Stimulated activated CD4-positive, alpha-beta T cell treated with anti-CD3 and anti-CD28 coated beads, Interleukin-4, amount 100 ng/mL, for 48 hours (primary cell): ENCODE measurements at places on chromosomes 13 and 19.

GRCh38 chr19:43738780-43739211, 16.0 kb downstream of the SMG9 start:
- DNase-seq: no peak

GRCh38 chr13:29761815-29762214, 88.6 kb downstream of the UBL3 start:
- no peak for DNase-seq

DNA sequence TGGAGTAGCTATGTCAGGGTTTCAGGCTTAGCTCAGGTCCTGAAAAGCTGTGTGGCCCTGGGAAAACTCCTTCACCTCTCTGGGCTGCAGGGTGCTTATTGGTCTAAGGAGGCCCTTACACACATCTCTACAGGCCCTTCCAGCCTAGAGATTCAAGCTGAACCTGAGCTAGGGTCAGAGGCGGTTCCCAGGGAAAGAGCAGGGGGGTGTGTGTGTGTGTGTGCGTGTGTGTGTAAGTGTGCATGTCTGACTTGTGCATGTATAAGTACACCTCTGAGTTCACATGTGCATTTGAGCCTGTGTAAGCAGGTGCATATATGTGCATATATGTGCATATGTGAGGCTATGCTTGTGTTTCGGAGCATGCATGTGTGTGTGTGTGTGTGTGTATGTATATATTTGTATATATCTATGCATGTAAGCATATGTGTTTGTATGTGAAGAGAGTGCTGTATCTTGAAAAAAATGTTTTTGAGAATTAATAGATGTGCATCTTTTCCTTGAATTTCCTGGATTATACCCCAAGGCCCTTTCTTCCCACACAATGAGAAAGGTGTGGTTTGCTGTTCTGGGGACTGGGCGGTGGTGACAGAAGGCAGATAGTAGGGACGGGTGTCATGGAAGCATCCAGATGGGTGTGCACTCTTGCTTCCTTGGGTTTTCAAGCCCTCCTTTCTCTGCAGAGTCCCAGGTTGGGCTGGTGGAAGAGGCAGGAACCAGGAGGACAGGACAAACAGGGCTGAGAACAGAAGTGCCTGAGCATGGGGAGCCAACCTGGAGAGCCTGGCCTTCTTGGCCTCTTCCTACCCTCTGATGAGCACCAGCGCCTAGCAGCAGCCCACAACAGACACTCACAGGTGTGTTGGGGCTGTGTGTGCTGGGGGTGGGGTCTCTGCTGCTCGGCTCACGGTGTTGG, 150.3 kb upstream of the TSHZ3 start:
- DNase-seq: no peak

DNA sequence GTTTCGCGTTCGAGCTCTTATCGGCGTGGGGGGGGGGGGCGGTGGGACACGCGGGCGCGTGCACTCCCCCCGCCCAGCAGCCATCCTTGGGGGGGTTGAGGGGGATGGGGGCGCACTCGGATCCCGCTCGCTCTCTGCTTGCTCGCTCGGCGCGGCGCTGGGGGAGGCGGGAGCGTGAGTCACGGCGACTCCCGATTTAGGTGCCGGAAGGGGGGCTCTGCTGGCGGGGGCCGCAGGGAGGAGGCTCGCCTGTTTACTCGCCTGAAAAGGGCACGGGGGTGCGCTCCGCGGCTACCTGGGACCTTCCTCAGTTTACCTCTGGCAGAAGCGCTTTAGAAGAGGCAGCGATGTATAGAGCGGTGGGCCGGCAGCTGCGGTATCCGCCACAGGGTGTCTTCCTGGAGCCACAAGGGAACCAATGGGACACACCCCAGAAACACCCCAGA, 1.1 kb upstream of the PDE4A start:
- no peak for DNase-seq

DNA sequence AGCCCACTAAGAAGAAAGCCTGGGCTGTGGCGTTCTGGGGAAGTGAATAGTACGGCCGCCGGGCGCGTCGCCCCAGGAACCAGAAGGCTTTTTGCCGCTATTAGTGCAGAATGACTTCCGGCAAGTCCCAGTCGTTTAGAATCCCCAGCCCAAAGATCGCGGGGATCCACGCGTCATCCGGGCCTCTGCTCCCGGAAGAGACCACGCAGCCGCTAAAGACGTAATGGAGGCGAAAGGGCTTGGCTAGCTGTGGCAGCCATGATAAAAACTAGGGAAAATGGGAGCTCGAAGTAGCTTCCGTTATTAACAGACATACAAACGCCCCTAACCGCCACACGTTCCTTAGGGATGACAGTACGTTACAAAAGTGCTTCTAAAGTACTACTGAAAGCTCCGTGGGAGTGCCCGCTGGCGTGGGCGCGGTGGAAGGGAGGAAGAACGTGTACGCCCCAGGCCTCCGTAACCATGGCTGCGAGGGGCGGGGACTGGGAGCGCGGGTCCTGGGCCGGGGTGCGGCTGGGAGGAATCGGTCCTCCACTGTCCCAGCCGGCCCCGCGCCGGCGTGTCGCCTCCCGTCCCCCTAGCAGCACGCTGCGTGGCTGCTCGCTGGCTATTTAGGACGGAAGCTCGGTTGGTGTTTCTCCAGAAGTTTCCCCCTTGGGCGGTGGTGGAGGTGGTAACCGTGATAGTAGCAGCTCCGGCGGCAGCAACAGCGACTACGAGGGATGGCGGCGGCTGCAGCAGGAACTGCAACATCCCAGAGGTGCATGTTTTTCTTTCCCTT, at the start of gene SUGT1:
TSS of gene SUGT1 (plus strand) at position 641 of the 784 bp plus-strand sequence. CDS start at position 726, 85 bp downstream.
- peak; percentile 94 for DNase-seq

DNA sequence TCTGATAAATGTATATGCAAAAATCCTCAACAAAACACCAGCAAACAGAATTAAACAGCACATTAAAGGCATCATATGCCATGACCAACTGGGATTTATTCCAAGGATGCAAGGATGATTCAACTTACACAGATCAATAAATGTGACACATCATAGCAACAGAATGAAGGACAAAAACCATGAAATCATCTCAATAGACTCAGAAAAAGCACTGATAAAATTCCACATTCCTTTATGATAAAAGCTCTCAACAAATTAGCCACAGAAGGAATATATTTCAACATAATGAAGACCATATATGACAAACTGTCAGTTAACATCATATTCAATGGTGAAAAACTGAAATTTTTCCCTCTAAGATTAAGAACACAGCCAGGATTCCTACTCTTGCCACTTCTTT, 691.6 kb downstream of the DIAPH3 start:
- no peak for DNase-seq

- DNase-seq: no peak
Measured at GRCh38 chr13:67277581-67277980, 47.4 kb upstream of the PCDH9 start.

DNA sequence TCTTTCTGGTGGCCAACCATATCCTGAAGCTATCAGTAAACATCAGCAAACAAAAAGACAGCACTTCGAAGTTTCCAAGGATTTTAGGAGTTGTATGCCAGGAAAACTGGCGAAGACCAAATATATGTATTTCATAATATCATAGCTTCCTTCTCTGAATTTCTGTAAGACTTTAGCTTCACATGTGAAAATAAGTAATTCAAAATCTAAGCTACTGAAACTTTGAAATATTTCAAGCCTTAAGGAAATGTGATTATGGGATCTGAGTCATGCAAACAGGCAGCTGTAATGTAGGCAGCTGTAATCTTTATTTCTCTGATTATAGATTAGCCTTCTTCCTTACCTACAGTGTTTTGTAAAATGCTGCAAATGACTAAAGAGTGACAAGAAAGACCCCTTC, 70.7 kb upstream of the ANKRD10 start:
- DNase-seq: no peak

- no peak for DNase-seq
Measured at GRCh38 chr13:109548374-109548773, 238.0 kb downstream of the IRS2 start.

- DNase-seq: no peak
Measured at GRCh38 chr13:39197647-39198007, 159.4 kb downstream of the NHLRC3 start.

GRCh38 chr13:25018729-25019115, 77.2 kb upstream of the PABPC3 start:
- peak; percentile 10 for DNase-seq

DNA sequence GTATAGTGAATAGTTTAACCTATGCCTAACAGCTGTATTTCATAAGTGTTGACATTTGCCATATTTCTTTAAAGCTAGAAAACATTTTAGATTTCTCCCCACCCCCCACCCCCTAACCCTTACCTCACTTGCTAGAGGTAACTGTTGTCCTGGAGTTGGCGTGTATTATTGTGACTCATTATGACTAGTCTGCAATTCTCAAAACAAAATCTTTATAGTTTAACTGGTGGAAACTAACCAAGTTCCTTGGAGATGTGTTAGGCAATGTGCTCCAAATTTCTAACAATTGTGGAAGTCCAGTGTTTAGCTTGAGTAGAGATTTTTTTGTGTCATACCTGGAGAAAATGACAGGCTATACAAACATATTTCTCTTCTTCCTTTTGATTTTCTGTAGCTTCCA, 38.0 kb downstream of the KCTD4 start:
- DNase-seq: no peak

GRCh38 chr13:26698392-26699196, 62.0 kb downstream of the GPR12 start:
- DNase-seq: peak; percentile 77

DNA sequence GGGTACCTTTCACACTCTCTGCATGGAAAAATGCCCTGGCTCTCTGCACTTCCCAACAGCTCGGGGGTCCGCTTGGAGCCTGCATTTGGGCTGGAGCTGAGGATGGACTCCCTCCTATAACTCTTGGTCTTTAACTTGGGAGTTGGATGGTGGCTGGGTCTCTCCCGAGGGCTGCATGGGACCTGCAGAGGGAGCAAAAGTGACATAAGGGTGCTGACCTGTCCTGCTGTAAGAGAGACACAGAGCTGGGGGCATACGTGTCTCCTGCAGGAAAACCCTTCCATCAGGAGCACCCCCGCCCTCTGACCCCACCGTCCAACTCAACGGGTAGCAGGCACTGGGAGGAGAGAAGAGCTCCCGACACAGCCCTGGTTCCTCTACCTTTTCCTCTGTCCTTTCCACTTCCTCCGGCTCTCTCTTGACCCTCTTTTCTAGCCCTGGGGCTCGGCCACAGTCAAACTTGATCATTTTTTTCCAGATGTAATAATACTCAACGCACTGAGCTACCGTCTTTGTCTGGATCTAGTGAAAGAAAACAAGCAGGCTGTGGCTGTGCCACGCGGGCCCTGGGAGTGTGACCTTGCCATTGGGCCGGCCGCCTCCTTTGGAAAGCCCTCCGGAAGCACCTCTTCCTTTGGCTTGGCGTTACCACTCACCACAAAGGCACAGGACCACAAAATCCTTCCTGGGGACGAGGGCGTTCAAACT, 6.8 kb upstream of the NAPA start:
- DNase-seq: no peak

DNA sequence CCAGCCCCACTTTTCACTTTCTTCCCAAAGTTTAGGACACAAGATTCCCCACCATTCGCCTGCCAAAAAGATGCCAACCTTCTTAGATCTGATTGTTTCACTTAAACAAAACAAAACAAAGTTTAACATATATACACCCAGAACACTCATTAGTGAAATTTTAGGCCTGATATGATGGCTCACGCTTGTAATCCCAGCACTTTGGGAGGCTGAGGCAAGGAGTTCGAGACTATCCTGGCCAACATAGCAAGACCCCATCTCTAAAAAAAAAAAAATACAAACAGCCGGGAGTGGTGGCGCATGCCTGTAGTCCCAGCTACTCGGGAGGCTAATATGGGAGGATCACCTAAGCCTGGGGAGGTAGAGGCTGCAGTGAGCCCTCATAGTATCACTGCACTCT, 4.9 kb downstream of the PGPEP1 start:
- no peak for DNase-seq

DNA sequence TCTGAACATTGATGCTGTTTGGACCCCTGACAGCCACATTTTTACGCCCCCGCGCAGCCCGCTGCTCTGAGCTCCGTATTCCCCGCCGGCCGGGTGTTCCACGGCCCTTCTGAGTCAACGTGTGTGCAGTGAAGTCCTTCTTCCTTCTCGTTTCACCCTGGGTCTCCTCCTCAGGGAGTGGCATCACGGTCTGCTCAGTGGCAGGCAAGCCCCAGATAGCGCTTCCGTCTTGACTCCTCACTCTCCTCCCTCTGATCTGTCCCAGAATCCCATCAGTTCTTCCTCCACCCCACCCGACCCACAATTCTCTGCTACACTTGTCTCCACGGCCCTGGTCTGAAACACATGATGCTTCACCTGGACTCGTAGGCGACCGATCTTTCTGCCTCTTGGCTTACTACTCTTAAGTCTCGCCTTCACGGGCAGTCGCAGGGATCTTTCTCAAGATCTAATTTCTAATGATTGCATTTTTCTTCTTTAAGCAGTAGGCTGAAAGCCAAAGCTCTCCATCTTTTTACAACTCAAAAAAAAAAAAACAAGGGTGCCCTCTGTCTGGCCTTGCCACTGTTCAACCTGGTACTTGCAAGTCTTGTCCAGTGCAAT, 33.9 kb downstream of the CCNE1 start:
- DNase-seq: no peak

DNA sequence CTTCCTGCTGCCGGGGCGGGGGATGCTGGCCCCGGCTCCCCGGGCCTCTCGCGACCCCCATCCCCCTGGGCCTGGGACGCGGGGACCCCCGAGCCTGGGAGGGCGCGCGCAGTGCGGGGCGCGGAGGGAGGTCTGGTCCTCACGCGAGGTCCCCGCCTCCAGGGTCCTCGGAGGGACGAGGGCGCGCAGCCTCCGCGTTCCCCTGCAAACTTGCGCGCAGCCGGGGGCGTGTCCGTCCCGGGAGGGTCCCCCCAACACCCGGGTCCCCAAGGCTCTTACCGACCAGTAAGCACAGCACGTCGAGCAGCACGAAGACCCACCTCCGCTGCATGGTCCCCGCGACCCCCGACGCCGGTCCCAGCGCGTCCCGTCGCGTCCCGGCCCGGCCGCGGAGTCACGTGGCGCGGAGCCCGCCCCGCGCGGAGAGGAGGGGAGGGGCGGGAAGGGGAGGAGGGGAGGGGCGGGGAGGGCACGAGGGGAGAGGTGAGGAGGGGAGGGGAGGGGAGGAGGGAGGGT, at the start of gene PLPP2:
TSS of gene PLPP2 (minus strand) at position 398 of the 516 bp plus-strand sequence. CDS start at position 331, 67 bp downstream.
- no peak for DNase-seq

GRCh38 chr19:24101459-24102115, 14.6 kb downstream of the ZNF254 start:
- no peak for DNase-seq

DNA sequence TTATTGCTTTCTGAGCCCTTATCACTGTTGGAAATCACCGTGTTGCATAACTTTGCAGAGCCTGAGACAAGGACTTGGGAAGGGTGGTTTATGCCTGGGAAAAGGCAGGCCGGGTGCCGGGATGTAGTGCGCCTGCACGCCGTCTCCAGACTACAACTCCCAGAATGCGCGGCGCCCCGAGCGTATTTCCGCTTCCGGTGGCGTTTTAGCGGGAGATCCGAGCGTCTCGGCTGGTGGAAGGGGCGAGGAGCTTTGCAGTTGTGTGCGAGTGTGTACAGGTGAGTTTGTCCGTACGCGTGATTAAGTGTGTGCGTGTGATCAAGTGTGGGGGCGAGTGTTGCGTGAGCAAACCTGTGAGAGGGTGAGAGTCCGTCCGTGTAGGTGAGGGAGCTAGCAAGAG, 75.4 kb downstream of the PEG3 start:
- DNase-seq: peak; percentile 8

GRCh38 chr19:50924586-50924985, 13.4 kb upstream of the KLK4 start:
- DNase-seq: no peak
